KBM-7 (cell line): ENCODE measurements at places on chromosomes 12 and 14.

- no peak for DNase-seq
Measured at GRCh38 chr12:107523775-107524535, 161.6 kb upstream of the PWP1 start.

DNA sequence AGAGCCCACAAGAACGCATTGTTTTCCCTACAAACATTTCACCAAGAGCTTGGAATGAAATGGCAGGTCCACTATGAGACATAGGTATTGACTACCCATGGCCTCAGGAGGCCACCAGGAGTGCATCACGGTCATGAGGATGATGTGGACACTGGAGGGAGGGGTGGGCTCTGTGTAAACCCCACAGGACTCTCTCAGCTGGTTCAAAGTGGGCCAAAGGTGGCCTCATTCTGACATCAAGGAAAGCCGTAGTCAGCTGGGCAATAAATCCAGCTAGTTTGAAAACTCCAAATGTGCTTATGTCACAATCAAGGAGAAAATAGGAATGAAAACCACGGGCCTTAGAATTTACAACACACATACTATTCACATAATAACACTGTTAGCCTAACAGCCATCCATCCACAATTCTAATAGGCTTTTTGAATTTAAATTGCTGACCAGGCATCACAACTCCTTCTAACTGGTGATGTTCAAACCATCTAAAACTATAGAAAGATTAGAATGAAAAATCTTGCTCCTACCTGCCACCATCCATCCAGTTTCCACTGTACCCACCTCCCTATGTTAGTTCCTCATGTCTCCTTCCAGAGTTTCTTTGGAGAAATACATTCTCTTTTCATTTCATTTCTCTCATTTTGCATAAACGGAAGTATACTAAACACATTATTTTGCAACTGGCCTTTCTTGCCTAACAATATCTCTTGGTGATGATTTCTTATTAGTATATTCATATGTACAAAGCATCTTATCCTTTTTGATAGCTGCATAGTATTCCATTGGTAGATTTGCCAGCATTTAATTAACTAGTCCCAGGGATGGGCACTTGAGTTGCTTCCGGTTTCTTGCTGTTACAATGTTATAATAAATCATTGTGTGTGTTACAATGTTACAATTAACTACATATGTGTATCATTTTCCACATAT is 21.5 kb downstream of the CMKLR1 start:
- DNase-seq, result no peak

DNA sequence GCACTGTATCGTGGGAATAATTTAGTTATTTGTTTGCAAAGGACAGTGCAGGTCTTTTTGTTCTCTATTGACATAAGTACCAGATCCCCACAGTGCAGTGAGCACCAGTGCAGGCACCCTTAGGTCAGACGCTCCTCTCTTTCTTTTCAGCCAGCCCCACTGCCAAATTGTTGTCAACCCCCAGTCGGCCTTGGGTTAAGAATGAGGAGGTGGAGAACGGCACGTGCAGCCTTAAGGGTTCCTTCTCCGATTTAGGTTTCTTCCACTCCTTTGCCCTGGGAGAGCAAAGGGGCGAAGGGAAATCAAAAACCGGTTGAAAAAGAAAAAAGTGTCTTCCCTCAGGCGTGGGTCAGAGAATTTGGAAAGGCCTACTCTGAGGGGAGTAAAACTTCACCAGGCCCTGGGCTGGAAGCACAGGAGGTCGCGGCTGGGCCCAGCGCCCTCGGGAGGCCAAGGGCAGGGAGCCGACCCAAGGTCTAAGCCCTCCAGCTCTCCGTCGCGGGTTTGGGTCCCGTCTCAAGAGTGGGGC is 4.3 kb downstream of the PAX9 start:
- DNase-seq, result no peak

DNA sequence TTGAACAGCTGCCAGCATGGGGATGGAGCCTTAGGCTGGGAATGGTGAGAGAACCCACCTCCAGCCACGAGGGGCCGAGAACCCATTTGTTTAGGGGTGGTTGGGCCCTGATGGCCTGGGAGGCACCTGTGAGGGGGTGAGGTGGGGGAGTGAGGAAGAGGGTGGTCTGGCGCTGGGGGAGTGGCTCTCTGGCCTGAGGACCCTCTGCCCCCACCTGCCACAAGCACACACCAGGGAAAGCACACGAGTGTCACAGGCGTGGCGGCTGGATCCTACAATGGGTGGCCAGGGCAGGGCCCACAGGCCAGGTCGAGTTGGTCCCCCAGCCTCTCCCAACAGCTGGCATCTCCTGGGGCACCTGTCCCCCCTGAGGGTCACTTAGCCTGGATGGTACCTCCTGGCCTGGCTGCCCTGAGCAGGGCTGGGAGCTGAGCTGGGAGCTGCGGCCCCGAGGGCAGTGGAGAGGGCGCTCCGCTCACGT is 340.5 kb downstream of the TMEM121 start:
- DNase-seq, result no peak

- no peak for DNase-seq
Measured at GRCh38 chr14:100652744-100653143, 65.5 kb upstream of the BEGAIN start.

DNA sequence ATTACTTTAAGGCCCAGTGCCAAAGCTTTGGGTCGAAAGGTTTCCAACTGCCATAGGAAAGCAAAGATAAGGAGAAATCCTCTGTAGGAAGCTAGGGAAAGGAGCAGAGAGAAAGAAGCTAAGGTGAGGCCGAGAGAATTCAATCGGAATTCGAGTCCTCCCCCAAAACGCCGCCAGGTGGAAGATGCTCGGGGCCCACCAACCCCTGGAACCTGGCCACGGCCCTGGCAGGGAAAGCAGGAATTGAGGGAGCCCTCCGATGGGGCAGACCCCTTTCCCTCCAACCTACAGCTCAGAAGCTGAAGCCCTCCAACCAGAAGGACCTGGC is 498 bp downstream of the GMFB start:
- no peak for DNase-seq

DNA sequence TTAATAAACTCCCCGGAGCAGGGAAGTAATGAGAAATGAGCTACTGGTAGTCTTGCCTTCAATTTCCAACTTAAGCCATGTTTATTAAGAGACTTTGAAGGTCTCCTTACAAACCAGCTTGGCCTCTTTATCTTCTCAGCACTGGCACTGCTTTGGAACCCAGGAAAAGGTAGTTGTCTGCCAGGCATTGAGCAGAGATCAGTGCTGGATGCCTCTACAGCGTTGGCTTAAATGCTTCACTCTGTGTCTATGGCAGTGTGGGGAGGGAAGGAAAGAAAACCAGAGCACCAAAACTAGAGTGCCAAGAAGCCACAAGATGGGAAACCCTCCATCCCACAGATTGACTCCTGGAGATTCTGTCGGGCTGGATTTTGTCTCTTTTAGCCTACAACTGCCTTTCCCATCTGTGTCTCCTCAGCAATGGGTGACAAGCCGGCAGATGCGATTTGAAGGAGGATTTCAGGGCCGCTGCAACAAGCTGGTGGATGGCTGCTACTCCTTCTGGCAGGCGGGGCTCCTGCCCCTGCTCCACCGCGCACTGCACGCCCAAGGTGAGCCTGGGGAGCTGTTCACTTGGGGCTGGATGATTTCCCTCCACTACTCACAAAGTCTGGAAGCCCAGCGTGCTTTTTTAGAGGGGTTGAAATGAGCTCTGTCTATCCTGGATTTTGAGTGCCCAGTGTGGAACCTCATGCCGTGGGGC is 57.3 kb downstream of the FNTB start:
- peak; percentile 17 for DNase-seq

DNA sequence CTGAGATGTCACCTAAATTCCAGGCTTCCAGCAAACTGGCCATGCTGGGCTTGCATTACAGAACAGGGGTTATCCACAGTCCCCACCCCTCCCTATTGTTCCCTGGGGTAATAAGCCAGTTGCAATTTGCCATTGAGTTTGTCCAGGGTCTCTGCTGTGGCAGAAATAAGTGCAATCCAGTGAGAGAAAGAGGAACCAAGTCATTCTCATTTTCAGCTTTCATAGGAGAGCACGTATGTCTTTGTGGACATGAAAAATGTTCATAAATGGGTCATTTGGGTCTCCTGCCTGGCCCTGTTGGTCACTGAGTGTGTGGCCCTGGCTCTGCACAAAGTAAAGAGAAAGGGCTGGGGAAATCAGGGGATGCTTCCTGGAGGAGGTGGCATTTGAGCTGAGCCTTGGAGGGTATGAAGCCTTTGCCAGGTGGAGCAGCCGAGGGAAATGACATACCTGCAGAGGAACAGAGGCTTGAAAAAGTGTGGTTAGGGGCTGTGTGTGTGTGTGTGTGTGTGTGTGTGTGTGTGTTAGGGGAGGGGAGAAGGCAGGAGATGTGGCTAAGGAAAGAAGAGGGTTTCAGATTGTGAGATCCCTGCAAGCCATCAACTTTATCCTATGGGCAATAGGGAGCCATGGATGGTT is 29.3 kb downstream of the CMKLR1 start:
- DNase-seq, result no peak

DNA sequence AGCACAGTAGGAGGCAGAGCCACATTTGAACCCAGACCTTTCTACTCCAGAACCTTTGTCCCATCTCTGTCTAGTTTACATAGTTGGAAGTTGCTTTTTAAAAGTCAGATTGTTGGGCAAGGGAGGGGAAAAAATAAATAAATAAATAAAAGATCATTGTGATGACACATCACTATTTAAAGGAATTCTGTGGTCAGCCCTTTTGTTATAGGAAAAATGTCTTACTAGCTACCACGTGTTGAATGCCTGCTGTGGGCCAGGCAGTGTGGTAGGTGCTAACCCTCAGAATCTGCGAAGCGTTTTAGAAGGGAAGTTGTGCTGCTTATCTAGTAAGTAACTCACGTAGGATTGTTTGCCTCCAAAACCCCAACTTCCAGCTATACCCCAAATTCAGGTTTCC is 62.3 kb downstream of the BHLHE41 start:
- no peak for DNase-seq

DNA sequence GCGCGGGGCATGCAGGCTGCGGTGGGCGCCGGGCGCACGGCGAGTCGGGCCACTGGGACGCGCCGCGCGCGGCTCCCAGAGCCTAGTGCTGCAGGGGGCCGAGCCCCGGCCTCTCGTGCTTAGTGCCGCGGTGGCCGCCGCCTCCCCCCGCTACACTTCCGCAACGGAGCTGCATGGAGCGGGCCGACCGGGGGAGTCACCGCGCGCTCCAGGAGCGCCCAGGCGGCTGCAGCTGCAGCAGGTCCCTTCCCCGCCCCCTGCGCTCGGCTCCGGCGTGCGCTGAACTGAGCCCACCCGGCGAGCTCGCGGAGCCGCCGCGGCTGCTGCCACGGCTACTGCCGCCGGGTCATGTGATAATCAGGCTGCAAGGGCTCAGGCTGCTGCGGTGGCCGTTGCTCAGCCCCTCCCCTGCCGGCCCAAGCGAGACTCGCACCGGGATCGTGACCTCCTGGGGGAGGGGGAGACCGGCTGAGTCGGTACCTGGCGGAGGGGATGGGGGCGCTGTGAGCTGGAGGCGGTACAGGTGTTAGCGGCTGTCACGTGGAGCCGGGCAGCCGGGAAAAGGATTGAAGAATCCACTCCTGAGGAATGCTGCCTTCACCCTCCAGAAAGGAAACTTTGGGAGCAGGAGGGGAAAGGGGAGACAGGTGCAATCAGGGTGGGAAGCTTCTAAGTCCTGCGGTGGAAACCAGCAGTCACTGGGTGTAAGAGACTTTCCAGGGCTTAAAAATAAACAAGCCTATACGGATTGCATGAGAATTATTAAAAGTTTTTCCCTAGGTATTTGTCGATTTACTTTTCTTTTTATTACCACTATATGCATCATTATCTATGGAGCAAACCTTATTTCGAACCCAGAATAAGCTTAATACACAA is at the start of gene PPM1H:
PPM1H (minus strand) TSS at position 352 of the 876 bp plus-strand sequence. CDS start 414 bp downstream, outside the sequence.
- DNase-seq, result peak; percentile 82

- DNase-seq, result no peak
Measured at GRCh38 chr12:106945261-106945851, 10.4 kb upstream of the TMEM263 start.

DNA sequence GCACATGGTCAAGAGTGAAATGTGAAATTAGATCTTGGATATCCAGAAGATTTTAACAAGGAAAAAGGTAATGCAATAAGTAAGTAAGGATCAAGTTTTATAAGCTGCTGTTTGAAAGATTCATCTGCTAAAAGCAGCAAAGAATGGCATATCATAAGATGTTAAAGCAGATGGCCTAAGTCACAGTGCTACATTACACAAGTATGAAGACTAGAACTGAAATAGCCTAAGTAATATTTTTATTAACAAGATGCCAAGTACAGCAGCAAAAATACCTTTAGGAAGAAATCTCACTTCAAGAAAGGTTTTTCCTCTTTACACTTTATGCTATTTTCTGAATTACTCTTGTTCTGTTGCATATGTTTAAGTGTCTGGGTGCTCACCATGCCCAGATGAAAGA is 414.1 kb downstream of the MDGA2 start:
- no peak for DNase-seq

DNA sequence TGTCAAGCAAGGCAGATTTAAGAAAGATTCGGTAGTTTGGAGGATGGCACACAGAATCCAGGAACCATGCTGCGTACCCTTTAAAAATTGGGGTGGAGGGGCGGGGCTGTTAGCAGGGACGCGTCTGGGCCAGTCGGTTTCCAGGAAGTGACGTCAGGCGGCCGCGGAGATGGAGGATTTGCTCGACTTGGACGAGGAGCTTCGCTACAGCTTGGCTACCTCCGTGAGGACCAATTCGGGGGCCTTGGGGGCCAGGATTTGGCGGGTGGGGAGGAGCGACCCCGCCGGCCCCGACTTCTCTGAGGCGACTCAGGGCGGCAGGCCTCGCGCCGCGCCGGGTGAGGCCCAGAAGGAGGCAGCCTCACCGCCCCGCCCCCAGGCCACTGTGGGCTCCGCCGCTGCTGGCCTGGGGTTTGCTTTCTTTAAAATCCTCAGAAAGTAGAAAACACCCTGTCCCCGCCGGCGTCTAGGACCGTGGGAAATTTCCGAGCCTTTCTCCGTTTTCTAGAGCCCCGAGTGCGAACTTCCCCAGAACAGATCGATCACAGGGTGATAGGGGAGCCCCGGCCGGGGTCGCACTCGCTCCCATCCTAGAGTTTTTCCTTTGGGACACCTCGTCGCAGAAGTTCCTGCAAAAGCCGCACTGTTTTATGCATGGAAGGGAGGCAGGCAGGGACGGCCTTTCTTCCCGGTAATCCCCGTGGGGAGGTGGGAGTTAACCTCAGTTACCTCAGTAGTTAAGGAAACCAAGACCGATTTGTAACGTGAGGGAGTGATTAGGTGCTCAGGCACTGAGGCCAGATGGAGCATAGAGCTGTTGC is at the start of gene IFT43:
IFT43 (plus strand) TSS at position 146 of the 821 bp plus-strand sequence; CDS start at position 170, 24 bp downstream.
- peak; percentile 78 for DNase-seq

- no peak for DNase-seq
Measured at GRCh38 chr12:13100605-13100881, 2.9 kb downstream of the GSG1 start.

- DNase-seq, result peak; percentile 63
Measured at GRCh38 chr12:27229367-27229766, 14.7 kb upstream of the STK38L start.

DNA sequence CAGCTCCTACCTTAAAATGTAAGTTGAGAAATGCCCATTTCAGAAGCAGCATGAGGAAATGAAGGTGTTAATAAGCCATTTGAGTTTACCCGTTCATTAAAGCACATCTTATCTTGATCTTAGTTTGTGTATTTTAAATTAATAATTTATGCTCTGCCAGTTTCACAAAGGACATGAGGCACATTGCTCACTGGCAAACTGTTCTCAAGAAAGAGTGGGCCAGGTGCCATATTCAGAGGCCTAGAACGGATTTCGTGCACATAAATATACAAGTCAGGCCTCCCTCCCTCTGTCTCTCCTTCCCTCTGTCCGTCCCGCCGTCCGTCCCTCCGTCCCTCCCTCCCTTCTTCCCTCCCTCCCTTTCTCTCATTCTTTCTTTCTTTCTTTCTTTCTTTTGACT is 29.5 kb downstream of the CPM start:
- DNase-seq, result no peak
